ENCODE measurements at places on chromosomes 7 and 10.

DNA sequence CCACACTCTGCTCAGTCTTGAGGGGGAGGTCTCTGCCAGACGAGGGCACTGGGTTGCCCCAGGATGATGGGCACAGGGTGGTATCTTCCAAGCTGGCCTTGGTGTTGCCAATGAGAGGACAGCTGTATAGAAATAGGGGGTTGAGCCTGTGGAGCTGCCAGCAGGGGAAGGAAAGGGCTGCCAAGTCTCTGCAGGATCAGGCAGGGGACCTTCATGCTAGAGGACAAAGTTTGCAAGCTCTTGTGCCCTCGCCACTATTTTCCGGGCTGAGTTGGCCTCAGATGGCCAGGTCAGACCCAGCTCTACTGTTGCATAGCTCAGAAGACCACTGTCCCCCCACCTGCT is 68.7 kb downstream of the ARHGAP22 start:
- DNase-seq: no peak

DNA sequence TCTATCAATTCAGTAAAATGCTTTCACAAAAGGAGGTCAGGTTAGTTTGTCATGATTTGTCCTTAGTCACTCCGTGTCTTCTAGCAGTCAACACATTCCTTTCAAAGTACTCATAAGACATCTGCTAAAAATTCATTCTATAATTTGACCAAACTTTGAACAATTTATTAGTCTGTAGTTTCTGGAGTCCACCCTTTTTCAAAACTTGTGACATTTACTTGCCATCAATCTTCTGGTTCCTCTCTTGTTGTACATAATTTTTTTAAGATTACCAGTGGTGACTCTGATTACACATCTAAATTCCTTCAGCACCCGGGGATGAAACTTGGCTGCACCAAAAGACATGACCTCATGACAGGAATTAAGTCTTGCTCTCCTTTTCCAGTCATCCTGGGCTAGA is 130.1 kb downstream of the NEBL start:
- no peak for DNase-seq

DNA sequence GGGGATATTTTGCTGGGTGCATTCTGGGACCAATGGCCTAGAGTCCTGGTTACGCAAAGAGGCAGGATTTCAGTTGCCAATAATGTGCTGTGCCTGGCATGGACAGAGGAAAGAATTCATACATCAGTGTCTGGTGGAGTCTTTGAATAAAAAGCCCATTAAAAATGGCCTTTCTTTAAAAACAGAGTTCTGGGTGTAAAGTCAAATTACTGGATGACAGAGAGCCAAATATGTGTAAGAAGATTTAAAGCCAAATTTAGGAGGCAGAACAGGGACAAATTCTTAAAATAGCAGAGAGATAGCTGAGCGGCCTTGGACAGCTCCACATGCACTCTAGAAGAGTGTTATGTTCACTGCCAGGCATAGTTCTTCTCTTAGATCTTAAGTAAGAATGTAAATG is 60.8 kb upstream of the MEOX2 start:
- no peak for DNase-seq

DNA sequence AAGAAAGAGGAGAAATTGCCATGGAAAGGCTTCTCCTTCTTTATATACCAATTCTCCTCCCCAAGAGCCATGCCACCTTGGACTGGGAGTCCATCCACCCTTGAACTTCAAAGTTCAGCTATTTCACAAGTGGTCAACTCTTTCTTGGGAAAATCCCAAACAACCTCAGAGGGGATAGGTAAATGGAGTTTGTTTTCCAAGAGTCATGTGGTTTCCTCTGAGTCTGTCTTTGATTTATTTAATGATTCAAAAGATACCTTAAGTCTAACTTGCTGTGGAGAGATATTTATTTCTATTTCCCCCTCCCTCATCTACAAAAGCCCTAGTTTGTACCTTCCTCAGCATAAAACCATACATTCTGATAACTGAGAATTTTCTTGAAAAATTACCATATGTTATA is 758.6 kb upstream of the IGFBP3 start:
- no peak for DNase-seq
